Gastroesophageal sphincter (tissue), 4 donors: ENCODE measurements at places on chromosomes 7 and 10.

GRCh38 chr10:96417441-96417840, 58.6 kb upstream of the OPALIN start:
- ATAC-seq = no peak

GRCh38 chr10:18340496-18341051, 200.3 kb downstream of the CACNB2 start:
- ATAC-seq = peak; percentile 83

DNA sequence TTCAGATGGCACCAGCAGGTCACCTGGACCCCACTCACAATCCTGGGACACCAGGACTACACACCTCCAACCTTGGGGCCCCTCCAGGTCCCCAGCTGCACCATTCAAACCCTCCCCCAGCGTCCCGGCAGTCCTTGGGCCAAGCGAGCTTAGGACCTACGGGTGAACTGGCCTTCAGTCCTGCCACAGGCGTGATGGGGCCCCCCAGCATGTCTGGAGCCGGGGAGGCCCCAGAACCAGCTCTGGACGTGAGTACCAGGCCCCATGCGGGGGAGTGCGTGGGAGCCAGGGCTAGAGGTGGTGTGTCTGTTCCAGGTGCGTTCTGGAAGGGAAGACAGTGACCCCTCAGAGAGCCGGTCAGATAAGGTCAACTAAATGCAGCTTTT, 17.8 kb downstream of the ZMIZ2 start:
- no peak for ATAC-seq

DNA sequence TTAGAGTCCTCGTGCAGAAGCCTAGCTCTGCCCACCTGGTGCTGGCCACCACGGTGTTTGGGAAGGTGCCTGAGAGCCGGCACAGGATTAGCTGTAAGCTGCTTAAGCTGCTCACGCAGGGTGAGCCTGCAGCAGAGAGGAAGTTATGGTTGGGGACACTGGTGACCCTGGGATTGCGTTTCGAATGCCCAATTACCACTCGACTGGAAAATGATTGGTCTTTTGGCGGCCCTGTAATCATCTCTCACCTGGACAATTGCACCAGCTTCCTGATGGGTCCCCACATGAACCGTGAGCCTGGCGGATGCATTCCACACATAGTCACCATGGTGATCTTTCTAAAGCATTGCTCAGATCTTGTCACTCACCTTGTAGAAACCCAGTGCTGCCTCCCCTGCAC, 442.3 kb upstream of the ZMIZ1 start:
- no peak for ATAC-seq

- peak; percentile 34 for ATAC-seq
Observed at GRCh38 chr10:35451151-35452016, 115.1 kb downstream of the CCNY start.

DNA sequence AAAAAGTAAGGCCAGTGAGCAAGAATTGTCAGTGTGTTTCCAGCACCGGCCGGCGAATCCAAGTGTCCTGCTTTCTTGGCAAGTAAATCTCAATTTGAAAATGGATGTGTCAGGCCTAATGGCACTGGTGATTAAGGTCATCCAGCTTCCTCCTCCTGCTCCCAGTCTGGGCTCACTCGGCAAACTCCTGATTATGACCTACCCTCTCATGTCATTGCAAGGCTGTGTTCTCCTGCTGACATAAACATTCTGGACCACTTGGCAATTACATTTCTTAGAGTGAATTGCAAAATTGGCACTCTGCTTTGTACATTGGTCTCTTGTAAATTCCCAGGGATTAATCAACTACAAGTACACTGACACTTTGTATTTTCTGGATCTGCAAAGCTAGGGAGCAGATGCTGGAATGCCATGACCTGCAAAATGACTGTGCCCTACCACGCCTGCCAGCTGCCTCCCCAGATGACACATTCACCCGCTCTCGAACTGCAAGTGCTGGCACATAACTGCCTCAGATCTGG, 473.8 kb downstream of the KIF20B start:
- peak; percentile 81 for ATAC-seq

GRCh38 chr7:117323851-117324711, 1.2 kb upstream of the WNT2 start:
- ATAC-seq = peak; percentile 74

- ATAC-seq = no peak
Observed at GRCh38 chr10:116646502-116646901, 25.7 kb downstream of the PNLIPRP2 start.
